ENCODE measurements at places on chromosomes 16 and 17.

DNA sequence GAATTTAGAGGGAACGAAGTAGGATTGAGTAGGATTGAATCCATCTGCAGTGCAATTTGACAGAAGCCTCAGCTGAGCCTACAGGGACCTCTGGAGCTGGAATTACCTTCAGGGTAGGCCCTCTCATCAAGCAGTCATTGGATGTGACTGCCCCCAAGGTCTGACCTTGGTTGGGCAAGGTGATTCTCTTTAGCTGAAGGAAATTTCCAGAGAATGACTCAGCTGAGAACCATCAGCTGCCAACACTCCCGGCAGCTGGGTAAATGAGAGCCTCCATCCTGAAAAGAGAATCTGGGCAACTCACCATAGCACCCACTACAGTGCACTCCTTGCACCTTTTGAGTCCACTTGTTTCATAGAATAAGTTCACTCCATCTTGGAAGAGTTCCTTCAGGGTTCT is 113.5 kb upstream of the MED13 start:
- no peak for DNase-seq

DNA sequence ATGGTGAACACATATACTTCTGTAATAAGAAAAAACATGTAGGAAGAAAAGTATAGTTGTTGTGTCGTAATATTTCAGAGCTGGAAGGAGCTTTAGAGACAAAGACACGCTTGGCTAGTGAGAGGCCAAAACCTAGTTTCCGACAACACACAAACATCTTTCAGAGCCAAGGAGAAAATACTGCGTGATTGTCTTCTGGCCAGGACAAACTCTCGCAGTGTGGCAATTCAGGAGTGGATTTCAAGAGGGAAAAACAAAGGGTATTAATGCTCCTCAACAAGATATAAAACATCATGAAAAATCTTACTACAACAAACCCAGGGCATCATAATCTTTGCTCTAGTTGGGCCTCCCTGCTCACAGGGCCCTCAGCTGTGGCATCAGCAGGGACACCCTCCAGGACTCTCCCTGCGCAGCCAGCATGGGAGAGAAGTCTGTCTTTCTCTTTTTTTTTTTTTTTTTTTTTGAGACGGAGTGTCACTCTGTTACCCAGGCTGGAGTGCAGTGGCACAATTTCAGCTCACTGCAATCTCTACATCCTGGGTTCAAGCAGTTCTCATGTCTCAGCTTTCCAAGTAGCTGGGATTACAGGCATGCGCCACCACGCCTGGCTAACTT is 66.4 kb downstream of the CYB5B start:
- no peak for DNase-seq

DNA sequence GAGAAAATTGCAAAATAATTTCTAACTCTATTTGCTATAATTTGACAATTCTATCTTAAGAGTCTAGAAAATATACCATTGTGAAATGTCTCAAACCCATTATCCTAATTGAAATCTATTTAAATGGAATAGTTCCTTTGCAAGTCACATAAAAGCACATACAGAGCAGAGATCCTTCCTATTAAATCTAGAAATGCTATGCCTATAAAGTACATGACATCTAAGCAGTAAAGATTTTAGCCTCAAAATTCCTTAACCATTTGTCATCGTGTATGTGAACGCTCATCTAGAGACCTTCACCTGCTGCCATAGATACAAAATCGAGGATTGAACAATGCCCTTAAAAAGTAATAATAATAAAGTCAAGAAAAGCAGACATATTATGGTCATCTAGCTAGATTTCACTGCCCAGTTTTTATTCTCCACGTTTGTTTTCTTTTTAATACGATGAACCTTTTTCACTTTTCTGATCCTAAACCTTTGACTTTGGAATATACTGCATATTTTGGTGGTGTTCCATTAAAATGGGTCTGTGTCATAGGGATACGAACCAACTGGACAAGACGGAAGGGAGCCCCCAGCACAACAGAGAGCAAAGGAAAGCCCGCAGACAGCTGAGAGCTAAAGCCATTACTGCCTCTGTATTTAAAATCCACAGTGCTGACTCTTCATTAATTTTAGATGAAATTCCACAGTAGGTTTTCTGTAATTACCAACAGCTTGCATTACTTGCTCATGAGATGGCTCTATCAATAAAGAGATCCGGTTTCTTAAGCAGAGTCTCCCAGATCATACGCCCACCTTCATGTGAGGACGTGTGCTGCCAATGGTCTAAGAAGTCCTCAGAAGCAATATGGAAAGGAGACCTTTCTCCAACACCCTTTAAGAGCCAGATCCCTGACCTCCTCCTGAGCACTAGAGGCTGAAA is 17.6 kb downstream of the TEX2 start:
- DNase-seq, result no peak

DNA sequence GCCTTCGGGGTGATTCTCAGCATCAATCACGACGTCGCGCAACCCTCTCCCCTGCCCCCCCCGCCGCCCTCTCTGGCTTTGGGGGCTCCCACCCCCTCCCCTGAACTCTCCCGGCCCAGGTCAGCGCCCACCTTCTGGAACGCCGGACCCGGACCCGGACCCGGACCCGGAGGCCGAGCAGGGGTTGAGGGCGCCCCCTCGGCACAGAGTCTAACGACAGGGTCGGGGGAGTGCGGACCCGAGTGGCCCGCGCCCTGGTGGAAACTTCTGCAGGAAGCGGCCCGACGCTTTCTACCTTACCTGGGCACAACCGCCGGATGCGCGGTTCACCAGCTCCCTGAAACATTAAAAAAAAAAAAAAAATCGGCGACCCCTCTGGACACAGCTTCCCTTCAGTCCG is 16.2 kb downstream of the SALL1 start:
- no peak for DNase-seq

GRCh38 chr17:64742326-64742725 is 80.2 kb upstream of the SMURF2 start:
- no peak for DNase-seq

- no peak for DNase-seq
Measured at GRCh38 chr17:72393553-72393952, 272.7 kb downstream of the SOX9 start.

DNA sequence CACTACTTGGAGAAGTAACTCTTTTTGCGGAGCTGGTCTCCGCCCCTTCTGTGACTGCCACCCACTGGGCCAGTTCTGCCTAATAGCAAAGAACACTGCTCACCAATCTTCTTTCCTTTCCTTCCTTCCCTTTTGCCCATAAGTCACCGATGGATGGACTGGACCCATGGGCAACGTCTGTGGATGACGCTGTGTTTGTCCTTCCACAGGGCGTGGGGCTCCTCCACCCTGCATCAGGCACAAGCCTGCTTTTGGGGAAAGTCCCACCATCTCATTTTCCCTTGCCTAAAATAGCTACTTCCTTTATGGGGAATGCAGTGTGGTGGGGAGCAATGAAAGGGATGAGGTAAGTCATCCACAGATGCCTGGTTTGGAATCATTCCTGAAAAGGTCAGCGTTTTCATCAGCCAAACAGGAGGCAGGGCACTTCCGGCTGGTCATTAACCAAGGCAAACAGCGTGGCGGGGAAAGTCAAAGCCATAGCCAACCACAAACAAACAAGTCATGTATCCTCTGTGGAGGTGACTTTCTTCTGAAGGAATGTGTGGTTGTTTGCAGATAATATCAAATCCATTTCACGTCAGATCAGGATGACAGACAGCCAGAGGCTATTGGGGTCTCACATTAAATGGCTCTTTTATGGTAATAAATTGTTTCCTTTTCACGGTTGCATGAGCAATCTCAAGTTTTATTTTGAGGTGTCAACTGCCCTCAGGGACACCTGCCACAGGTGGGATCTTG is 30.7 kb upstream of the MED9 start:
- DNase-seq, result no peak

DNA sequence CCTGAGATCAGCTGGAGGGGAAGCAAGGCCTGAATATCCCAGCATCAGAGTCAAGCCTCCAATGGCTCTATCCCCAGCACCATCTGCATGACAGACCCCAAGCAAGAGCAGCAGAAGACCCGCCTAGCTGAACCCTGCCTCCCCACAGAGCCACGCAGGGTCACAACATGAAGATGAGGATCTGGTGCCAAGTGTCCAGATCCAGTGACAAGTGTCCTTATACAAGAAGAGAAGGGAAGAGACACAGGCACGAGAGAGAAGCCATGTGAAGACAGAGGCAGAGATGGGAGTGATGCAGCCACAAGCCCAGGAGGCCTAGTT is 28.9 kb downstream of the TNFRSF13B start:
- DNase-seq, result peak; percentile 62

Measured in osteocyte (in vitro differentiated cells).